Globus pallidus (tissue), 1 donor: ENCODE measurements at places on chromosomes 2 and 18.

- DNase-seq, result no peak
These were observed 117.5 kb downstream of the ATP9B start for GRCh38 chr18:79186649-79187048.

DNA sequence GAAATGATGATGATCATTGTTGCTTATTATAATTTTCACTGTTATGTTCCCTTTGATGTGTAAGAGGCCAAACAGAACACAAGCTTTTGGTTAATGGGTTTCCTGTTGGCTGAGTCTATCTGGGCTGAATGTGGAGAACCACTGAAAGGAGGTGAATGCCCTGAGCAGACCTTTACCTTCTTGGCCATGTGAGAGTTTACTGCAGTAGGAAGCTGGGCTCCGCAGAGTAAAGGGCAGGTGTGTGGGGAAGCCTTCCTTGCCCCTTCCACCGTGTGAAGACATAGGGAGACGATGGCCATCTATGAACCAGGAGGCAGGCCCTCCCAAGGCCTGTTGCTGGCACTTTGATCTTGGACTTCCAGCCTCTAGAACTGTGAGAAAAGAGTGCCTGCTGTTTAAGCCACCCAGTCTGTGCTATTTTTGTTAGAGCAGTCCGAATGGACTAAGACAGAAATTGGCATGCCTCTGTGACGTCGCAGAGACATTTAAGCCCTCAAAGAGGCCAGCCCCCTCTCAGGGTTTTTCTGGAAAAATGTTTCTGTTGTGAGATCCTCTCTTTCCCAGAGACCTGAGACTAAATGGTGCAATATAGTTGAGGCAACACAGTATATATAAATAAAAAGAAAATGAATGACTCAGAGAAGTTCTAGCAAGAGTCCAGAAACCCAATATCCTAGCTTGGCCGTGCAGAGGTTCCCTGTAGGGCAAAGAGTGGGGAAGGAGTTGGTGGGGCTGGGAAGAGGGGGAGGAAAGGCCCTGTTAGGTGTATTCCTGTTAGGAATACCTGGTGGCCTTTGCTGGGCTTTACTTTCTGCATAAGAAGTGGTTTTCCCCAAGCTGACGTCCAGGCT is 121.9 kb upstream of the LGALSL start:
- no peak for DNase-seq

- DNase-seq, result peak; percentile 33
These were observed 75.3 kb downstream of the GORASP2 start for GRCh38 chr2:171004363-171004762.

DNA sequence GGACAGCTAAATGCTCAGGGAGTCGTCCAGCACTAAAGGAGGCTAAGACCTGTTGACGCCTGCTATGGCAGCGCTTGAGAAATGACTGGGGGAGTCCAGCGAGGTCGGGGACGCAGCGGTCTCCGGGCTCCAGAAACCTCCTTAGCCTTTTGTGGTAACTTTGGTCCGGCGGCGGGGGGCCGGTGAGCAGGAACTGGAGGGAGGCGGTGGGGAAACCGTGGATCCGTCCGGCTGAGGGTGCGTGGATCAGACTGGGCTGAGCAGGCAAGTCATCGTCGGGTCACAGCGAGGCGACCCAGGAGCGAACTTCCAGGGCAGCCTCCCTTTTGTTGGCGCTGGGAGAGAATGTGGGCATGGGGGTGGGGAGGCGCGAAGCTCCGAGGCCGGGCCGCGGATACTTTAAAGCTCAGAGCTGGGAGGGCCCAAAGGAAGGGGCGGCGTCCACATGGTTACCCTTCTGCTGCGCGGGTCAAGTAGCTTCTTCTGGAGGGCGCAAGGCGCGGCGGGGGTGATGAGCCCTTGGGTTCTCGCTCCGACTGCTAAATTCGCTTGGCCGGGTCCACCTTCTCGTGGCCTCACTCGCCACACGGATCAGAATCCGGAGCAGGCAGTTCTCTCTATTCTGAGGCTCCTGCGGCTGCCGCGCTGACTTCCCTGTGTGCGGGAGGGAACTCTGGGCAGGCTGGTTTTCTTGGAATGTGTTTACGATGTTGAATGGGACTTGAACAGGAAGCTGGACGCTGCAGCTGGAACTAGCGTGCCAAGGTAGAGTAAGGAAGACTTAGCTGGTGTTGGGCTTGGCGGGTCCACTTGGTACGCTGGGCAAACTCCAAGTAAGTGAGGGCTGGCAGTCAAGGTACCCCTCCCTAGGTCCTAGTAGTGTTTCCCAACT is 920 bp downstream of the GULP1 start:
- peak; percentile 36 for DNase-seq

DNA sequence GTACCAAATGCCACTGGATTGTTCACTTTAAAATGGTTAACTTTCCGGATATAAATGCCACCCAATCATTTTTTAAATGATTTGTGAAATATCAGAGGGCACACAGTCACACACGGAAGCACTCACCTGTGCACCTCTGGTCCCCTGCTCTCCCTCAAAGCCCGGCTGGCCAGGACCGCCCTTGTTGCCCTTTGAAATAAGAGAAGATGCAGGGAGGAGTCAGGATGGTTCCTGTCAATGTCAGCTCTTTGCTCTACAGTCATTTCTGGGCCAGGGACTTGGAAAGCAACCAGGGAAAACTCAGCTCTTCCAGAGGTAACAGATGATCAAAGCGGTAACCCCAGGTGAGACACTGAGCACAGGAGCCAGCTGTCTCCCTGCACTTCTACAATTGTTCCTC is 60.7 kb downstream of the COL6A3 start:
- no peak for DNase-seq
